Parietal lobe (tissue), 2 donors: ENCODE measurements at places on chromosomes 5 and 9. TPM values are rescaled to one million over a fixed set of nuclear protein-coding genes. Genes with fewer than 3 reads are reported as not detected.

MEIKIN gene
- not detected for total RNA-seq

ARSI gene
- not detected for total RNA-seq

NOXA1 gene
- total RNA-seq = 2.5 TPM

ARID3C gene
- total RNA-seq = 0.63 TPM

MUSK gene
- total RNA-seq = 0.31 TPM

ADAMTSL2 gene
- 3.8 TPM for total RNA-seq

ANKRD33B gene
- 4.4 TPM for total RNA-seq

GLRA1 gene
- total RNA-seq = not detected

PRRX2 gene
- total RNA-seq = not detected

ISL1 gene
- total RNA-seq = 0.63 TPM

PDZD2 gene
- 47.3 TPM for total RNA-seq

WDR38 gene
- not detected for total RNA-seq

IGIP gene
- total RNA-seq = 11.0 TPM

SPATA31C2 gene
- total RNA-seq = not detected

SLC6A7 gene
- total RNA-seq = 1.9 TPM

HEMGN gene
- total RNA-seq = 0.94 TPM

GARNL3 gene
- 138 TPM for total RNA-seq

HTR4 gene
- total RNA-seq = 0.31 TPM

PTGDS gene
- total RNA-seq = 11.9 TPM

ZBTB26 gene
- 15.3 TPM for total RNA-seq

SHLD3 gene
- 10.0 TPM for total RNA-seq

SLC2A8 gene
- 15.3 TPM for total RNA-seq

PDLIM7 gene
- total RNA-seq = 9.1 TPM

NMRK1 gene
- total RNA-seq = 5.3 TPM

COL5A1 gene
- 3.4 TPM for total RNA-seq

ALDH7A1 gene
- total RNA-seq = 64.2 TPM

TRIO gene
- total RNA-seq = 821 TPM

ICE1 gene
- 68.2 TPM for total RNA-seq

IFNA8 gene
- total RNA-seq = not detected

OBP2B gene
- not detected for total RNA-seq

IFNA2 gene
- not detected for total RNA-seq

CCIN gene
- not detected for total RNA-seq

FOXE1 gene
- not detected for total RNA-seq

C9orf153 gene
- total RNA-seq = 1.3 TPM

RNF183 gene
- not detected for total RNA-seq

SPATA31A3 gene
- total RNA-seq = not detected

PCDHA9 gene
- 42.6 TPM for total RNA-seq
